MCF 10A (cell line): ENCODE measurements at places on chromosomes 12 and 14. TPM values are rescaled to one million over a fixed set of nuclear protein-coding genes. Genes with fewer than 3 reads are reported as not detected.

DNA sequence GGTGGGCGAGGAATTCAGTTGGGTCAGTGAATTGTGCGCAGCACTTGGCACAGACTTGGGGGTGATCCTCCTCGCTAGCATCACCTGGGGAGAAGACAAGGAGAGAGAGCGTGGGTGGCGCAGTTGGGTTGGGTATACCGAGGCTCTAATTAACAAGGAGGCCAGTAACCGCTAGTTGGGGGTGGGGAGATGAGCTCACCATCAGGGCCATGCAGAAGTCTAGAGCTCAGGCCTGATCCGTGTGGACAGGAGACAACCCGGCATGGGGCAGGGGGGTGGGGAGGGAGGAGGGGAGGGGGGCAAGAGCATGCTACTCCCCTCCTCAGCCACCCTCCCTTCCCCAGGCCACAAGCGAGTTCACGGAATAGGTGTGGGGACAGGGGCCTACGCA is 580 bp downstream of the SALL2 start:
- no peaks in the 10 kb centered on the region for H3K4me1 ChIP-seq
- peaks cover 22% of the 10 kb centered on the region for H3K27me3 ChIP-seq
- H3K27ac ChIP-seq, result no peak overlapping the region
- no peak for DNase-seq
- H3K36me3 ChIP-seq, result no peaks in the 10 kb centered on the region

The KRT71 gene
- total RNA-seq, result not detected in 2 replicates

The PTGR2 gene
- 9.2 and 13.1 TPM in 2 replicates for total RNA-seq

GRCh38 chr12:110339184-110339952 is 58.3 kb downstream of the ATP2A2 start:
- no peak for DNase-seq
- H3K27ac ChIP-seq, result peak overlapping the region; percentile 47
- H3K4me3 ChIP-seq, result peak overlapping the region; percentile 28
- peaks cover 98% of the 10 kb centered on the region for H3K36me3 ChIP-seq
- peaks cover 24% of the 10 kb centered on the region for H3K4me1 ChIP-seq
- no peaks in the 10 kb centered on the region for H3K27me3 ChIP-seq

DNA sequence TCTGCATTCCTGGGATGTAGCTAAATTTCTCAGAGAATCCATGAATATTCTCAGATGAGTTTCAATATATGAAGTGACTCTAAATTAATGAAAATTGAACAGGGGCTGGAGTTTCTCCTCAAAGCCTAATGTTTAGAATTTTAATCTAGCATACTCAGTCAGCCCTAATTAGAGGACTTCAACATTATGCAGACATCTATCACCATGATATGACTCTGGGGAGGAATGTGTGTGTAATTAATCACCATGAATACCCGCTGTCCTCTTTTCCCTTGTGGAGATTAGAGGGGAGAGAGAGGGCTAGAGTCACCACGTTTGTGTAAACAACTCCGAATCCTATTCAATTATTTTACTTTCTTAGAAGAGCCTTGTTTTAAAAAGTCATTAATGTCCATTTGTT is 698.6 kb upstream of the MDGA2 start:
- DNase-seq, result no peak
- H3K27ac ChIP-seq, result no peak overlapping the region
- no peak overlapping the region for H3K4me3 ChIP-seq

- no peak overlapping the region for H3K27ac ChIP-seq
- H3K4me1 ChIP-seq, result no peaks in the 10 kb centered on the region
- H3K27me3 ChIP-seq, result peaks cover 43% of the 10 kb centered on the region
- DNase-seq, result no peak
- no peaks in the 10 kb centered on the region for H3K36me3 ChIP-seq
These were observed 48.7 kb downstream of the DLK1 start for GRCh38 chr14:100775351-100775830.

The TUNAR gene
- total RNA-seq, result not detected in 2 replicates

DNA sequence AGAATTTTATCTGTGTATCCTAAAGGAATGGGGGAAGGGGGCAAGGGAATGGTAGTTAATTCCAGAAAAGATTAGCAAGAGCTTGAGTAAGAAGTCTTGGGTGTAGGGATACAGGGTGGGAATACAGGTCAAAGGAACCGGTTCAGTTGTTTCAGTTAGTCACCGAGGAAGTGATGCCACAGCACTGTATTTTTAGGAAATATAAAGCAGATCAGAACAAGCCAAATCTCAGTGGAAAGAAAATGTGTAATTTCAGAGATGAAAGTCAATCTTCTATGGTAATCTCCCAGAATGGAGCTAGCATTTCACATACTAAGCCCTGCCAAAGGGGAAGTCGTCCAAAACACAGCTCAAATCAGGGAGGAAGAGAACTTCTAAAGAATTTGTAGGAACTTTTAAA is 4.7 kb upstream of the TUBA1C start:
- H3K36me3 ChIP-seq, result peaks cover 14% of the 10 kb centered on the region
- H3K4me3 ChIP-seq, result no peak overlapping the region
- H3K27me3 ChIP-seq, result no peaks in the 10 kb centered on the region
- peak; percentile 43 for DNase-seq
- peak overlapping the region; percentile 89 for H3K27ac ChIP-seq

GRCh38 chr12:77878901-77879300 is 48.2 kb downstream of the NAV3 start:
- H3K4me1 ChIP-seq, result no peaks in the 10 kb centered on the region
- H3K27me3 ChIP-seq, result no peaks in the 10 kb centered on the region
- no peaks in the 10 kb centered on the region for H3K36me3 ChIP-seq
- no peak overlapping the region for H3K27ac ChIP-seq

GRCh38 chr12:39824505-39825212 is 205.1 kb upstream of the ABCD2 start:
- peaks cover 7% of the 10 kb centered on the region for H3K36me3 ChIP-seq
- no peaks in the 10 kb centered on the region for H3K4me1 ChIP-seq

GRCh38 chr14:57875296-57875695 is 9.4 kb upstream of the SLC35F4 start:
- H3K27ac ChIP-seq, result no peak overlapping the region
- no peak for DNase-seq
- H3K36me3 ChIP-seq, result no peaks in the 10 kb centered on the region
- H3K4me1 ChIP-seq, result peaks cover 9% of the 10 kb centered on the region
- no peak overlapping the region for H3K4me3 ChIP-seq

The KRT82 gene
- total RNA-seq, result not detected in 2 replicates

GRCh38 chr14:55641290-55641689 is 61.3 kb downstream of the KTN1 start:
- peaks cover 6% of the 10 kb centered on the region for H3K4me1 ChIP-seq
- H3K4me3 ChIP-seq, result no peak overlapping the region
- no peaks in the 10 kb centered on the region for H3K27me3 ChIP-seq
- H3K27ac ChIP-seq, result no peak overlapping the region
- peaks cover 56% of the 10 kb centered on the region for H3K36me3 ChIP-seq

DNA sequence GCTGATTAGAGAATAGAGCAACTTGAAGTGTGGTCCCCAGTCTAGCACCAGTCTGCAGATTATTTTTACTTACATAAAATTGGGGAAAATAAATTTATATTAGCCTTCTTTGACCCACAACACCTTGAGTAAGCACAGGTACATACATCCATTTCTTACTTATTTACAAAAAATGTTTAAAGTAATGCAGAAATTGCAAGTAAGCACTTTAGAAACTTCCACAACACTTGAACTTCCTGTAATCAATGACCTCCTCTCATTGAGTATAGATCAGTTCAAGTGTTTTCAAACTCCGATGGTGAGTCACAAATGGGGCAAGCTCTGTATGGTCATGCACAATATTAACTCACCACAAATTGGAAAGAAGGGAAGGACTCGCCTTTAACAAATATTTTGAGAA is 83.3 kb downstream of the KIF21A start:
- no peak overlapping the region for H3K27ac ChIP-seq
- H3K27me3 ChIP-seq, result no peaks in the 10 kb centered on the region
- no peak overlapping the region for H3K4me3 ChIP-seq

GRCh38 chr12:62933220-62933601 is 1.7 kb downstream of the PPM1H start:
- no peak for DNase-seq
- peak overlapping the region; percentile 61 for H3K27ac ChIP-seq
- no peaks in the 10 kb centered on the region for H3K36me3 ChIP-seq
- H3K4me3 ChIP-seq, result peak overlapping the region; percentile 84

DNA sequence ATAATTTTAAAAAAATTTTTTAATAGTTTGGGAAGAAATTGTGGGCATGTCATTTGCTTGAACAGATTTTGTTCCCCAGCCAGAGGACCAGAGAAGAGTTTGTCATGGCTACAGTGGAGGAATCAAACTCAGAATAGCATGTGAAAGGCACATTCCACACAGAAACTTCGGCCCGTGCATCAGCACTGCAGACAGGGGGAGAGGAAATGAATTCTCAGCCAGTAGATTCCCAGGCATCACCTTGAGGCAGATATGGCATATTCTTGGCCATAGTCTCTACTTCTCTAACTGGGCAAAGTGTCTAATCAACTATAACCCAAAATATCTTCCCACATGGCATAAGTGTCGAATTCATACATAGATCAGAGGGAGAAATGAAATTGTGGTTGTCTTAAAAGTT is 153.3 kb downstream of the PRKCH start:
- H3K36me3 ChIP-seq, result peaks cover 14% of the 10 kb centered on the region
- peaks cover 61% of the 10 kb centered on the region for H3K4me1 ChIP-seq
- no peak overlapping the region for H3K27ac ChIP-seq
- DNase-seq, result no peak
- no peaks in the 10 kb centered on the region for H3K27me3 ChIP-seq

The SLC39A9 gene
- total RNA-seq, result 69.7 and 71.3 TPM in 2 replicates

The PTGDR gene
- total RNA-seq, result not detected in 2 replicates

DNA sequence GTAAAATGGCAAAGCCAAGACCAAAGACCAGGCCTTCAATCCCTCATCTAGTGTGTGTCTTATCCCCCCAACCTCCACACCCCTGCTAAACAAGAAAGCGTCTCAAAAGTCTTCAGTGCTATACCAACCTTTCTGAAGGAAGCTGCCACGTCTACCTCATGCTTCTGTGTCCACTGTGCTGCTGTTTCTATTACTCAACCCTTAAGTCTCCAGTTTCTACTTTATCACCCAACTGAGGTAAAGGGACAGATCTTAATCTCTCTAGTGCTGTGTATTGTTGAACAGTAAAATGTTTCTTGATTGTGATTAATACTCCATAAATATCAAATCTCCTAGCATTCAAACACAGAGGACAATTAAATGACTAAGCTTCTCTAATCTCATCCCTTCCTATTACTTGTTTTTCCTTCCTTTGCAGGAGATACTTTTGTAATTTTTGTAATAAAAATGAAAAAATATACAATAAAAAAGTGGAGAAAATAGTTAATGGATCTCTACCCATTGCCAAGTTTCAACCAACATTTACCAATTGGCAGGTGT is 23.3 kb downstream of the BTBD7 start:
- no peaks in the 10 kb centered on the region for H3K27me3 ChIP-seq
- DNase-seq, result no peak
- H3K27ac ChIP-seq, result no peak overlapping the region
- H3K4me1 ChIP-seq, result peaks cover 5% of the 10 kb centered on the region
- no peaks in the 10 kb centered on the region for H3K36me3 ChIP-seq

GRCh38 chr12:124527861-124528561 is 39.4 kb downstream of the NCOR2 start:
- no peaks in the 10 kb centered on the region for H3K27me3 ChIP-seq
- H3K36me3 ChIP-seq, result peaks cover 15% of the 10 kb centered on the region
- peaks cover 24% of the 10 kb centered on the region for H3K4me1 ChIP-seq

DNA sequence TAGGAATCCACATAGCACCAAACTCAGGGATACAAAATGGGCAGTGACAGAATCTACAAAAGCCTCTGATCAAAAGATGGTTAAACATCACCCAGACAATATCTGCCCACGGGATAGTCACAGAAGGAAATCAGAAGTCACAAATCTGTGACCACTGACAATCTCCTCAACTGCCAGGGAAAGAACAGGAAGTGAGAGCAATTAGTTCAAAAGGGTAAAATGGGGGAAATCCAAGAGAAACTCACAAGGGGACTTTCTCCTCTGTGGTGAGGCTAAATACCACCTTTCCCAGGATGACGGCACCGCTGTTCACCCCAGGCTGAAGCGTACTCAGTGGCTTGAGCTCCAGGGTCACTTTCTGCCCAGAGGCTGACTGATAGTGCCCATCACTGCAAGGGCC is 10.7 kb downstream of the TTC5 start:
- peaks cover 71% of the 10 kb centered on the region for H3K36me3 ChIP-seq
- no peak overlapping the region for H3K4me3 ChIP-seq
- H3K4me1 ChIP-seq, result no peaks in the 10 kb centered on the region
- no peak for DNase-seq
- no peak overlapping the region for H3K27ac ChIP-seq

DNA sequence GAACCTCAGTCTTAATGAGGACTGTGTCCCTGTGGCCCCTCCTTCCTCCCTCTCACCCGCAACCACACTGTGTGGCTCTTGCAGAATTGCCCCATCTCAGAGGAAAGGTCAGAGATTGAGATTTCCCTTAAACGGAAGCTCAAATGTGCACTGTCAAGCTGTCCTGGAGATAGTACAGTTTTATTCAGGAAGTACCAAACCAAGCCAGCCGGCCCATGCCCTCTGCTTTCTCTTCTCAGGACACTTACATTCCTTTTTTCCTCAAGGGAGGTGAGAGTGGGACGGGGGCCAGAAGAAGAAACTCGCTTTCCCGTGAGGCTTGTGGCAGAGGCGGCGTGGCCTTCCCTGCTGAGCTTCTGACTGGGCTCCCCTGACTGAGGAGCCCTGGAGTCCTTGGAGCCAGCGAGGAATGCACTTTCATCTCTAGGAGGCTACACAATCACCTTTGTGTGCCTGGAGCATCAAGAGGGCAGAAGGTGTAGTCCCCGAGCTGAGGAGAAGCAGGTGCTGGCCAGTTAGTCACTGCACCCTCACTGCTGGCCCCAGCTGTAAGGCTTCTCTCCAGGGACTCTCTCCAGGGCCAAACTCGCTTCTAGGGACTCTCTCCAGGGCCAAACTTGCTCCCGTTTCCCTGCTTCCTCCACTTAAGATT is 24.1 kb upstream of the ATP2A2 start:
- no peak overlapping the region for H3K27ac ChIP-seq
- no peaks in the 10 kb centered on the region for H3K4me1 ChIP-seq

The COPS7A gene
- total RNA-seq, result 55.5 and 61.3 TPM in 2 replicates

DNA sequence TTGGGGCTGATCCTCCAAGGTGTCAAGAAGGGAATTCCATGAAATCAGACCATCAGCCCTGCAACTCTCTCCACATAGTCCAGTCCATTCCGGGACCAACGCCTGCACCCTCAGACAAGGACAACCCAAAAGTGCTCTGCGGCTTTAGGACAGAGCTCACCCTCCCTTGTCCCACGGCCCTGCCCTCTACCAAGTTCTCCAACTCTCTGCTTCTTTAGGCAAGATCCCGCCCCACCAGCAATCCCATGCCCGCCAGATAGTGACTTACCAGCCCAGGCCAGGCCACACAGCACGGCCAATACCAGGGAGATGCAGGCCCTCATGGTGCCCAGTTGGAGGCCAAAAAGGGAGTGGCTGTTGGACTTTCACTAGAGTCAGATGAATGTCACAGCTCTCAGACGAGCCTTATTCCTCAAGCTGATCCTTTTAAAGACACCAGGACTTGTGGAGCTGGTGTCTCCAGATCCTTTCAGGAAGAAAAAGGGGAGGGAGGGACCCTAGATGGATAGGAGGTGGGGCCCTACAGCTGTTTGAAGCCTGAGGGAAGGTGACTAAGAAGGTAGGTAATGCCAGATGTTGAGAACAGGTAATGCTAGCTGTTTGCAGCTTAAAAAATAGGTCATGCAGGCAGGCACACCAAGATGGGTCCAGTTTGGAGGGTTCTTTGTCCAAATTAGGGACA is at the start of gene ENDOU:
TSS of gene ENDOU (minus strand) at position 400 of the 682 bp plus-strand sequence. CDS start at position 323, 77 bp downstream.
- H3K4me1 ChIP-seq, result peaks cover 12% of the 10 kb centered on the region
- DNase-seq, result no peak
- no peaks in the 10 kb centered on the region for H3K27me3 ChIP-seq

- no peaks in the 10 kb centered on the region for H3K36me3 ChIP-seq
- peaks cover 36% of the 10 kb centered on the region for H3K27me3 ChIP-seq
- no peak overlapping the region for H3K27ac ChIP-seq
These were observed 93.4 kb upstream of the SLCO1C1 start for GRCh38 chr12:20601668-20602280.

- peak overlapping the region; percentile 62 for H3K4me3 ChIP-seq
- peaks cover 40% of the 10 kb centered on the region for H3K4me1 ChIP-seq
- no peak for DNase-seq
- peak overlapping the region; percentile 41 for H3K27ac ChIP-seq
- no peaks in the 10 kb centered on the region for H3K27me3 ChIP-seq
These were observed 3.1 kb downstream of the HOXC13 start for GRCh38 chr12:53941750-53942149.
